ENCODE measurements at places on chromosomes 7 and 10.
A peak's percentile ranks its signal among the peaks of the same experiment; 100 is the strongest.

DNA sequence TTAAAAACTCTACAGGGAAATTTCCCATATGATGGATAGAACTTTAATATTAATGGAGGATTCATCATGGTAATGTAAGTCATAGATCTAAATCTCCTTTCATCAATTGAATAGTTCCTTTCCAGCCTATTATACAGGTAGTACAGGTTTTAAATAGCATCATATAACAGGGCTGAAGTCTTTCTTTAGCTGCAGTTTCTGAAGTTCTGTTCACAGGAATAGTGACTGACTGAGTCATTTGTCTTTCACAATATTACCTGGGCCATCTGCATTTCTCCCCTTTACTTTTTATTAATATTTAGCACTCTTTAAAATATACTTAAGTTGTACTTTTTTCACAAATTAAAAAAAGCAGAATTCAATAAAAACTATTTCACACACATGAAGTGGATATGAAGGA is 12.6 kb upstream of the NPVF start:
- DNase-seq: no peak

DNA sequence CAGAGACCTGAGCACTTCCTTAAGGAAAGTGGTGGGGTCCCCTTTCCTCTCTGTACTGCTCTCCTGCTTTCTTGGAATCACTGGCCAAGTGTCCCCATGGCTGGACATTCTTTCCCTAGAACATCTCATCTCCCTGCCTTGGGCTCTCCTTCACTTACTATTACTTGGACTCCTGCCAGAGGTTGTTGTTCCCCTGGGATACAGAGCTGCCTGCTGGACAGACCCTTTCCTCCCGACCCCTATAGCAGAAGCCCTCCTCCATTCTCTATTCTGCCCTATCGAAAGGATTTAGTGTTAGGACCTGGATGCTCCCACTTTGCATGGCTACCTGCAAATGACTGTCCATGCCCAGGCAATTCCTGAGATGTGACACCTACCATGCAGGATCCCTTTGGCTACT is 164.3 kb upstream of the PODXL start:
- DNase-seq: no peak

GRCh38 chr10:101305320-101306241 is 48.4 kb upstream of the BTRC start:
- DNase-seq: no peak

GRCh38 chr7:20783700-20784387 is 2.8 kb downstream of the SP8 start:
- DNase-seq: no peak

- DNase-seq: no peak
Measured at GRCh38 chr10:571688-572451, 117.6 kb downstream of the DIP2C start.

- no peak for DNase-seq
Measured at GRCh38 chr7:48245751-48246472, 74.7 kb downstream of the ABCA13 start.

- no peak for DNase-seq
Measured at GRCh38 chr7:28793381-28794085, 164.6 kb downstream of the TRIL start.

GRCh38 chr10:108410236-108410635 is 1245.7 kb upstream of the SORCS1 start:
- no peak for DNase-seq

DNA sequence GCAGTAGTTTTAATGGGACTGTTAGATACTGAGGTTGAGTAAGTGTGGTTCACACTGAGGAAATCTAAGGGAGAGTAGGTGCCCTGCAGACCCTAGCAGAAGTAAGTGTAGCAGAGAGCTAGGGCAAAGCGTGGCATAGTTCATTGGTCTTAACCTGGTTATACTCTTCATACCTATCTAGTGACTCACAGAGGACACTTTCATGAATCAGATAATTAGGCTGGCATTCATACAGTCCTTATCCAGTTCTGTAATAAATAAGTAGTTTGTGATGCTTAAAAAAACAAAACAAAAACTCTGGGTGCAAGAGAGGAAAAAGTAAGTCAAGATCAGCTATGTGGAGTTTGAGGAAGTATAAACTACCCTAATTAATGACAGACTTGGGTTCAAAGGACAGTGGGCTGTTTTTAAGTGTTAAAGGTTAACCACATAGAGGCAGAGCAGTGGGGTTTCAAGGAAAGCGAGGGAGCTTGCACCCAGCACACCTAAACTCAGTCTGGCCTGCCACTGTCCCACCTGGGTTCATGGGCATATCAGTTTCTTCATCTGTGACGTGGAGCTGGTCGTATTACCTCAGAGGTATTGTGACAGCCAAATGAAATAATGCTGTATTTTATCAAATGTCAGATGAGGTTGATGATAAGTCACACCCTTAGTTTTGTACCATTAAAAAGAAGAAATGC is 27.1 kb downstream of the LMTK2 start:
- no peak for DNase-seq

- DNase-seq: peak; percentile 18
Measured at GRCh38 chr7:95527033-95527775, 41.5 kb downstream of the ASB4 start.

DNA sequence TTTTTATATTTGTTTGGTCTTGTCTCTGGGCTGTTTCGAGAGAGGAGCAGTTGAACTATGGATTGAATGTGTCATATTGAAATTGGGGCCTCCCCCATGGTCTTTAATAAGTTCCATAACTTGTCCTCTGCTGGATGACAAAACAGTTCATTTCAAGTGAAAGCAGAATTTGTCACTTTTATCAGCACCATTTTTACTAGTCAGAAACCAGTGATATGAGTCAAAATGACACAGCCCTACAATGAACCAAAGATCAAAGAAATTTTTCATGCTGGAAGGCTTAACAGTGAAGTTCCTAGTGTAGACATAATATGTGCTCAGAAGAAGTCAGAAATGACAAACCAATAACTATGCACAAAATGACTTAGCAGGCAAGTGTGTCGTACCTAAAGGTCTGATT is 133.6 kb upstream of the VWC2 start:
- no peak for DNase-seq

- DNase-seq: no peak
Measured at GRCh38 chr7:24548390-24548789, 24.9 kb upstream of the PALS2 start.

DNA sequence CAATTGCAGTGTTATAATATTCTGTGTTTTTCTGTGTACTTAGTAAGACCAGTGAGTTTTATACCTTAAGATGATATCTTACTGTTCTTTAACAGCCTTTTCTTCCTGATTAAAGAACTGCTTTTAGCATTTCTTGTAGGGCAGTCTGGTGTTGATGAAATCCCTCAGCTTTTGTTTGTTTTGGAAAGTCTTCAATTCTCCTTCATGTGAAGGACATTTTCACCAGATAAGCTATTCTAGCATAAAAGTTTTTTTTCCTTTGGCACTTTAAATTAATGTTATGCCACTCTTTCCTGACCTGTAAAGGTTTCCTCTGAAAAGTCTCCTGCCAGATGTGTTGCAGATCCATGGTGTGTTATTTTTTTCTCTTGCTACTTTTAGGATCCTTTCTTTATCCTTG is 1059.8 kb downstream of the LRMDA start:
- DNase-seq: no peak

DNA sequence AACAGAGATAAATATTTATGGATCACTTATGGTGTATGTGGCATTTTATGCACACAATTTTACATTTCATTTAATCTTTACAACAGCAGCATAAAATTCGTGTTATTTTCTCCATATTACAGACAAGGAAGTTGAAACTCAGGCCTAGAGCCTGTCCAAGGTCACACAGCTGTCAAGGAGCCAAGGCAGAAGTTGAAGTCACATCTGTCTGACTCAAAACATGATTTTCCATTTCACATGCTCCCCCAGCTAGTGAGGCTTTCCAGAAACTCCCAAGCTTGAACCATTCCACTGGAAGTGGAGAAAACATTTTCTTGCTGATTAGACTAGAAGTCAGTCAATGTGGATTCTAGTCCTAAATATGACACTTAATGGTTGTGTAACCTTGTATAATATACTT is 110.5 kb downstream of the HECTD2 start:
- DNase-seq: no peak
